ENCODE measurements at places on chromosomes 1 and 21. TPM values are rescaled to one million over a fixed set of nuclear protein-coding genes. Genes with fewer than 3 reads are reported as not detected.

The USH2A gene
- not detected for total RNA-seq

GRCh38 chr1:44086692-44087474 is 31.7 kb upstream of the KLF17 start:
- DNase-seq, result no peak

GRCh38 chr1:230345139-230345885 is 80.8 kb downstream of the PGBD5 start:
- DNase-seq, result no peak

GRCh38 chr1:175363031-175363430 is 170.5 kb upstream of the KIAA0040 start:
- peak; percentile 58 for DNase-seq

GRCh38 chr1:15236321-15236721 is 10.7 kb upstream of the FHAD1 start:
- no peak for DNase-seq

All from dermis microvascular lymphatic vessel endothelial cell (primary cell).